ENCODE measurements at places on chromosomes 13 and 19. TPM values are rescaled to one million over a fixed set of nuclear protein-coding genes. Genes with fewer than 3 reads are reported as not detected.

The KLK14 gene
- not detected for total RNA-seq

The SH2D3A gene
- total RNA-seq: 0.68 TPM

The ACP5 gene
- 1.6 TPM for total RNA-seq

The INSL3 gene
- total RNA-seq: not detected

The TMEM59L gene
- 6.5 TPM for total RNA-seq

The CYP4F2 gene
- not detected for total RNA-seq

The FFAR1 gene
- total RNA-seq: not detected

The KCNK6 gene
- total RNA-seq: 16.1 TPM

The GPR18 gene
- total RNA-seq: not detected

The ZNF729 gene
- not detected for total RNA-seq

The RHPN2 gene
- 0.81 TPM for total RNA-seq

The GGN gene
- 6.0 TPM for total RNA-seq

The DHDH gene
- total RNA-seq: 3.7 TPM

The ZGLP1 gene
- total RNA-seq: not detected

The KLK2 gene
- not detected for total RNA-seq

The RDH8 gene
- total RNA-seq: not detected

The OR7A5 gene
- total RNA-seq: not detected

The KCTD4 gene
- total RNA-seq: not detected

The BRME1 gene
- 3.7 TPM for total RNA-seq

The HSD17B14 gene
- total RNA-seq: 10.2 TPM

The TEX29 gene
- total RNA-seq: not detected

The CBLC gene
- not detected for total RNA-seq

All from thoracic aorta (tissue), 2 donors.